ENCODE measurements at places on chromosomes 2 and 18.

GRCh38 chr2:16293398-16293797, 353.0 kb downstream of the MYCN start:
- no peak for DNase-seq

DNA sequence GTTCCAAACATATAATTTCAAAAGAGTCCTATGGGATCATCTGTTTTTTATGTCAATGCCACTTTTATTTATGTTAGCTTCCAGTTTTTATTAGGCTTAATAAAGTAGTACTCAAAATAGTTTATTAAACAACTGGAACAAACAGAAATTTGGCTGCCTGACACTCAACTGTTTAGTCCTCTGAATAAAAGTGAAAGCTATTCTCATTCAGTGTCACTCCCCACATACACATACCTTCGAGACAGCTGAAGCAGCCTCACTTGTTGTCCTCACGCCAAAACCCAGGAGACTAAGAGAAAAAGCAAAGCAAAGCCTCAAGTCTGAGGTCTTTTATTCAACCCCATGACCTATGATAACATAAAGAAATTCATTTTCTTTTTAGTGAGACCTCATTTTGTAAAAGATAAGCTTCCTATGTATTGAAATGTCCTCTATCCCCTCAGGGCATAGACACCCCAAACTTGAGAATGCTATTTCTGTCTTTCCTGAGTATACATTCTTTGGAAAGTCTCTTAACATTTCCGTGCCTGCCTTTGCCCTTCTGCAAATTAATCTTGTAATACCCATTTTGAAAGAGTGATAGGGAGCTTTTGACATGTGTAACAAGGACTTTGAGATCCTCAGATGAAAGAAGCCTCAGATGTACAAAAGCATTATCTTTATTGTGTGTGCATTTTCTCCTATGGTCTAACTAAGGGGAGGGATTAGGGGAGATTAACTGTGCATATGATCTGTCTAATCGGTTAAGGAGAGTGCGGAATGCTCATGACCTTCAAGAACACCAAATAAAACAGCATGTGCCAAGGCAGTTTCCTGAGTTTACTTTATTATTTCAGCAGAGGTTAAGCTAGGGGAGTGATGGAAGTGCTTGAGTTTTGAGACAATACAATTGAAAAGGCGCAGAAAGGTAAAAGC, 1523.7 kb upstream of the PIK3C3 start:
- no peak for DNase-seq

GRCh38 chr2:37623971-37624900, 47.2 kb downstream of the CDC42EP3 start:
- peak; percentile 90 for DNase-seq

- no peak for DNase-seq
These were observed 7.9 kb downstream of the GREB1 start for GRCh38 chr2:11541693-11542274.

- DNase-seq: no peak
These were observed 32.5 kb upstream of the PLB1 start for GRCh38 chr2:28463211-28463816.

GRCh38 chr18:64220941-64221340, 72.1 kb upstream of the LINC00305 start:
- no peak for DNase-seq

GRCh38 chr18:47585136-47585535, 333.7 kb upstream of the SKOR2 start:
- no peak for DNase-seq

DNA sequence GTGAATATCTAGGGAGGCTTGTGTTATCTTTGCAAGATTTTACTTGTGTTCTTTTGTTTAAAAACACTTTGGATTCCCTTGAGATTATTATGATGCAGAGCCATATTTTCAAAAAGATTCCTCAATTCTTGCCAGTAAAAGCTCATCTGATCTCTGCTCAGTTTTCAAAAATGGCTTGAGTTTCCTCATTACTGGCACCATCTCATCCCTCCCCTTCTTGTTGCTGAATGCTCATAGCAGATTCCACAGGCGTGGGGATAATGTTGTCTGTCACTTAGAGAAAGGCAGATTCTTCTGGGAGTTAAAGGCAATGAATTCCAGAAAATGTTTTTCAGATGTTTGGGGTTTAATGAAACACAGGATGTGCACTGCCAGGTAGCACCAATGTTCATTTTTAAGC, 170.4 kb upstream of the TANK start:
- DNase-seq: no peak

DNA sequence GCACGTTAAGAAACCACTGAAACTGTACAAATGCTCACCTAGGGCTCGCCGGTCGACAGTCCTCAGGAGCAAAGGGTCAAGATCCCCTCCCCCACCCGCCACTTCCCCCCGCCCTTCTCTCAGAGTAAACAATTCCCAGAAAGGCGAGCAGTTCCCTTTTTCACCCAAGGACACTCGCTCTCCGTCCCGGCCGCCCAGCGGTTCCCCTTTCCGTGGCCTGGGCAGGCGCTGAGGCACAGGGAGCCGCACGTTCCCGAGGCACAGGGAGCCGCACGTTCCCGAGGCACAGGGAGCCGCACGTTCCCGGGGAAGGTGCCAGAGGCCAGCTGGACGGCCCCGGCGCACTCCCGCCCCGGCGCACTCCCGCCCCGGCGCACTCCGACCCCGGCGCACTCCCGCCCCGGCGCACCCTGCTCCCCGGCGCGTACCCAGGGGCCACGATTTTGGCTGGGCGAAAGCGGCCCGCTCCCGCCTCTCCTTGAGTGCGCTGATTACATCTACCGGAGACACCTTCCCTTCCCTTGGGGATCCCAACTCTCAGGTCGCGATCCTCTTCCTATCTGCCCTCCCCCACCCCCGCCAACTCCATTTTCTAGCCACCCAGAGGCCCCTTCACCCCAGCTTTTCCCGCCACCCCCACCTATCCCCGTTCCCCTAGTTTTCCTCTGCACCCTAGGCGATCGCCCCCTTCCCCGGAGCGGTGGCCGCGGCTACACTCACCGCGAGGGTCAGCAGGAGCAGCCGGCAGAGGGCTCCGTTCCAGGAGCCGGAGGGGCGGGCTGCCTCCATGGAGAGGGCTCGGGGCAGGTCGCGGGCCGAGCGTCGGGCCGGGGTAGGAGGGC, 817 bp downstream of the DSC2 start:
- DNase-seq: no peak

DNA sequence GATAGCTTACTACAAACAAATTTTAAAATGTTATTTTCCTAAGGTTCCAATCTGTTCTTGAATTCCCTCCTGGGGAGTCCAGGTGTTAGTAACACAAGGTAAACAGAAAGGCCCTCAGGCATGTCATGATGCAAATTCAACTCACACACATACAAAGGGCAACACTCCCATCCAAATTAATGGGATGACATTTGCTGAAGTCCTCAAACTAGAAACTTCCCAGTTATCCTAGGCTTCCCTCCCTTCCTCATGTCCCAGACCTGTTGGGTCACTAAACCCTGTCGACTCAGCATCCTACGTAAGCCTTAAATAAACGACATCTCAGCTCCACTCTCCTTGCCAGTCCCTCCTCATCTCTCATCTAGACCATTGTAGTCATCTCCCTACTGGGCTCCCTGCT, 85.1 kb downstream of the GREB1L start:
- no peak for DNase-seq

GRCh38 chr2:12284487-12284886, 432.2 kb upstream of the TRIB2 start:
- peak; percentile 84 for DNase-seq

GRCh38 chr2:219452361-219453317, 18.0 kb downstream of the SPEG start:
- DNase-seq: peak; percentile 99

- no peak for DNase-seq
These were observed 55.8 kb downstream of the GDF7 start for GRCh38 chr2:20722592-20723240.

DNA sequence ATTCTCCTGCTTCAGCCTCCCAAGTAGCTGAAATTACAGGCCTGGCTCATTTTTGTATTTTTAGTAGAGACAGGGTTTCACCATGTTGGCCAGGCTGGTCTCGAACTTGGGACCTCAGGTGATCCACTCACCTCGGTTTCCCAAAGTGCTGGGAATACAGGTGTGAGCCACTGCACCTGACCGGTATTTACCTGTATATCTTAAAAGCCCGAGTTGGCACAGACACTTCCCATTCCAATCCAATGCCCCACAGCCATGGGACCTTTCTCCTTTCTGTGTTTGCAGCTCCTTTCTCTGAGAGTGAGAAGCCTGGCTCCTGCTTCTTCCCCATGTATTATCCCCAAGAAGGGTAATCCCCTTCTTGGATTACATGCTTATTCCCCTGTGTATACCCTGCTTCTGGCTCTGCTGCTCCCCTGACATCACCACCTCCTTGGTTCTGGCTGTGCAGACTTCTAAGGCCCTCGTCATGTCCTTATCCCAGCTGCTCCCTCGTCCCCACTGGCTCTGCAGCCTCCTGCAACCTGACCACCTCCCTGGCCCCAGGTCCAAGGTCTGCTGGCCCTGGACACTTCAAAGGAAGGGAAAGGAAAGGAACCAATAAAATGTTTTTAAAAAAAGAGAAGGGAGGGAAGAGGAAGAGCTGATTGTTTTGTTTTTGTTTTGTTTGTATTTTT, 52.8 kb downstream of the INPP5D start:
- no peak for DNase-seq

DNA sequence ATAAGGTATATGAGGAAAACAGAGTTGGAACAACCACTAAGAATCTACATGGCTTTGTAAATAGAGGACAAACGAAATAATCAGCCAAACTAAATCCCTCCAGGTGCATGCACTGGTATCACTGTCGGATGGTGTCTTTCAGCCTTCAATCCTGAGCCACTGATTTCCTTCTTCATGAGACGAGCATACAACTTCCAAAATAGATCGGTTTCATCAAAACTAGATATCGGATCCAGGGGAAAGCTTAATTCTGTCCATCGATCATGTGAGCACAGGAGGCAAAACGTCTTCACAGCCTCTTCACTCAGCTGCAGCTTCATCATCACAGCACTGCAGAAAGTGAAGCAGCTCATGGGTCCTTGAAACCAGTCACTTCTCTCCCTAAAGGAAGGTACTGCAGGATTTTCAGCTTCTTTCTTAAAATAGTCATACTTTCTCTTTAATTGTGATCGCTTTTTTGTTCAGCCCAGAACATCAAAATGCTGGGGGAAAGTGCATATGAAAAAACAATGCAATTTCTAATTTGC, 80.5 kb downstream of the DTNB start:
- no peak for DNase-seq

DNA sequence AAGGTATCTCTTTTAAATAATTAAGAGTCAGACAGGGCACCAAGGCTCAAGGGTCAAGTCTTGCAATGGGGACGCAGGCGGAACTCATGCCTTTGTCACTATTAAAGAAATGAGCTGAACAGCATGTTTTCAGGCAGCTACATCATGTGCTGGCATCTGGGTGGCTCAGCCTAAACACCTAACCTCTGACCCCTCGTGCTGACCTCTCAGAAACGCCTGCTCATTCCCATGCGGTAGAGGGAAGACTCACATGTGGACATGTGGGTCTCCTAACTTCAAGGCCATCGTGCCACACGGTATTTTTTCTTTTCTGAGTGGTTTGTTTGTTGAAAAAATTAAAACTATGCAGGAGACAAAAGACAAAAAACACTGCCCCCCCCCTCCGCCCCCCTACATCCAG, 31.3 kb downstream of the CYP27C1 start:
- no peak for DNase-seq

- no peak for DNase-seq
These were observed 85.6 kb downstream of the NCOA1 start for GRCh38 chr2:24576617-24577016.

- DNase-seq: no peak
These were observed 19.4 kb downstream of the ELAC1 start for GRCh38 chr18:50987261-50987660.

GRCh38 chr2:891734-892133, 58.9 kb upstream of the SNTG2 start:
- no peak for DNase-seq

DNA sequence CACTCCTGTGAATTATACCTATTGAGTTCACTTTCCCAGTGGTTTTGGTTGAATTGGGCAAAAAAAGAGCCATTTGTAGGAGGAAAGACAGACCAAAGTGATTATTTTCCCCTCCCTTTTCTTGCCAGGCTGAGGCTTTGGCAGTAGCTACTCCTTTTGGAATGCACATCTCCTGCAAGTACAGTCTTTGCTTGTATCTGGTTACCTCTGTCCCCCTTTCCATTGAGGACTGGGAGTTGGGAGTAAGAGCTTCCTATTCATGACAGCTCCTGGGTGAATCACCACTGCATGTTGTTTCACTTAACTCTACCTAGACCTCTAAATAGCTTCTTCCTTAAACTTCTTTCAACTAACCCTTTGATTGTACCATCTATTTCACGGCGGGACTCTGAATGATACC, 695.3 kb upstream of the ZNF804A start:
- no peak for DNase-seq

- no peak for DNase-seq
These were observed 283.3 kb downstream of the DCDC2C start for GRCh38 chr2:3986530-3987258.

DNA sequence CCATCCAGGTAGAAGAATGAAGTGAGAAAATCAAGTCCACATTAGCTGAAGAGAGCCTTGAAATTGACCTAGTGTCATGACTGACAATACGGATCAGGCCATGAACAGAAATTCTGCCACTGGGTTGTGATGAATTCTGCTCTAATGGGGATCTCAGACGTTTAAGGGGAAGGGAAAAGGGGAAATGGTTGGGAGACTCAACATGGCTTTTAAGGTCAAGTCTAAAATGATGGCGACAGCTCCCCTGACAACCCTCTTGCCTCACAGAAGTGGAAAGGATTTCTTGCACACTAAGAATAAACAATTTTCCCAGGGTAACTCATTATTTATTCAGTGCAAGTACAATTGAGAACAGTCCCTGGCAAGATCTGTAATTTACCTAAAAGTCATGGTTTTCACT, 302.5 kb upstream of the ACVR2A start:
- no peak for DNase-seq

DNA sequence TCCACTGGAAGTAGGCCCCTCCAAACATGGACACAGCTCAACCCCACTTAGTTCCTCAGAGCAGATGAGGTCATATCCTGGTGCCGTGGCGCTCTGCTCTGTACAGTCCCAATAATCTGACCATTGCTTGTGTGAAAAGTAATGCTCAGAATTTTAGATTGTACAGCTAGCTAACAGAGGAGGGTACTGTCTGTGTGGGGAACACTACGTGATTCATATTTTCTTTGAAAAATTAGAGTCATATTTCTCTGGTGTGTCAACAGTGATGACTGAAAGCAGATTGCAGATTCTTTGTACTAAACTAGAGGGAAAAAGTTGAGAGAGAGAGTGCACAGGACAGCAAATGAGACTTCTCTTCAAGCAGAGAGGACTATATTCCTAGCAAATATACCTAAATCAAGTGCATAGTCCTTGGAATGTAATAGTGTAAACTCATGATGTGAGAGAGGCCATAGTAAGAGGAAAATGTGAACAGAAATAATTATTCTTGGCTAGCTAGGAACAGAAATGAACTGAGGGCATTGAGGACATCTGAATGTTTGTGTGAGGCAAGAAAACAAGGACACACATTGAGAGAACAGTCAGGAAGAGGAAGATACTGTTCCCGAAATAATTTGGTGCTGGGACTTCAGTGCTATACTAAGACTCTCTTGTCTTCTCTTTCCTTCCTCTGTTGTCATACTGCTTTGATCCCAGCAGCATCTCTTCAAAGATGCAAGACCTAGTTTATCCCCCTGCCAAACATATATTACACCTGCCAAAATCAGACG, 157.0 kb upstream of the RND3 start:
- DNase-seq: peak; percentile 79
